ENCODE measurements at places on chromosomes 6 and 20. TPM values are rescaled to one million over a fixed set of nuclear protein-coding genes. Genes with fewer than 3 reads are reported as not detected.

The GSTA1 gene
- total RNA-seq: not detected

The HRH3 gene
- not detected for total RNA-seq

The ANKEF1 gene
- 13.7 TPM for total RNA-seq

The COL19A1 gene
- total RNA-seq: not detected

The ECT2L gene
- 0.34 TPM for total RNA-seq

The CALHM5 gene
- under 0.01 TPM for total RNA-seq

The MRAP2 gene
- under 0.01 TPM for total RNA-seq

The CDSN gene
- 10.9 TPM for total RNA-seq

The TBXT gene
- not detected for total RNA-seq

The FAM83C gene
- 1.7 TPM for total RNA-seq

The CST4 gene
- total RNA-seq: not detected

The OVOL2 gene
- total RNA-seq: 11.0 TPM

The UST gene
- 20.7 TPM for total RNA-seq

The HUS1B gene
- 1.9 TPM for total RNA-seq

The CST9 gene
- not detected for total RNA-seq

The GGTLC1 gene
- not detected for total RNA-seq

The SRXN1 gene
- 111 TPM for total RNA-seq

The ENPP1 gene
- total RNA-seq: 0.07 TPM

The SLC17A3 gene
- not detected for total RNA-seq

The PSMF1 gene
- 35.7 TPM for total RNA-seq

The AIF1 gene
- total RNA-seq: not detected

Data from nasal cavity respiratory epithelium epithelial cell of viscerocranial mucosa (primary cell).